ENCODE measurements at places on chromosomes 7 and 10.

DNA sequence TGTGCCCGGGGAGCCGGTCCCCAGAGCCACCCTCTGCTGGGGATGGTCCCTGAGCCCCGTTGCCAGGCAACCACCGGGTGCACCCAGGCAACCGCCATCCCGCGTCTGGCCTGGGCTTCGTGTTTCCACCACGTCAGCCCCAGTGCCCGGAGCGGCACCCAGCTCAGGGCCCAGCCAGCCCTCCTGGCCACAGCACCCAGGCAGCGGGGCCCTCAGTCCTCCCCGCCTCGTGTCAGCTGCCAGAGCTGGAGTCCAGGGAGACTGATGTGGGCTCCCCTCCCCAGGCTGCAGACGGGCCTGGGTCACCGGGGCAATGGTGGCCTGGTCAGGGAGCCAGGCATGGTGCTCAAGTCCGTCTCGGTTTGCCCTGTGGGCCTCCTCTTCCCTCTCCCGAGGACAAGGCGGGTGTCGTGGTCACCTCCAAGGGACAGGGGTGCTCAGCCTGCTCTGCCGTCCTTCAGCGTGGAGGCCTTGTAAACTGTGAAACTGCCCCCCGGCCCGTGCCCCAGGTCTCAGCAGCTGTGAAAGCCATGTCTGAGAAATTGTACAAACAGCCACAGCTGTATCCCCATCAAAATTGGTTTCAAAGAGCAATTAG, 72.5 kb downstream of the MICALL2 start:
- DNase-seq = peak; percentile 5

- peak; percentile 14 for DNase-seq
Measured at GRCh38 chr7:131829947-131830558, 273.6 kb upstream of the PODXL start.

DNA sequence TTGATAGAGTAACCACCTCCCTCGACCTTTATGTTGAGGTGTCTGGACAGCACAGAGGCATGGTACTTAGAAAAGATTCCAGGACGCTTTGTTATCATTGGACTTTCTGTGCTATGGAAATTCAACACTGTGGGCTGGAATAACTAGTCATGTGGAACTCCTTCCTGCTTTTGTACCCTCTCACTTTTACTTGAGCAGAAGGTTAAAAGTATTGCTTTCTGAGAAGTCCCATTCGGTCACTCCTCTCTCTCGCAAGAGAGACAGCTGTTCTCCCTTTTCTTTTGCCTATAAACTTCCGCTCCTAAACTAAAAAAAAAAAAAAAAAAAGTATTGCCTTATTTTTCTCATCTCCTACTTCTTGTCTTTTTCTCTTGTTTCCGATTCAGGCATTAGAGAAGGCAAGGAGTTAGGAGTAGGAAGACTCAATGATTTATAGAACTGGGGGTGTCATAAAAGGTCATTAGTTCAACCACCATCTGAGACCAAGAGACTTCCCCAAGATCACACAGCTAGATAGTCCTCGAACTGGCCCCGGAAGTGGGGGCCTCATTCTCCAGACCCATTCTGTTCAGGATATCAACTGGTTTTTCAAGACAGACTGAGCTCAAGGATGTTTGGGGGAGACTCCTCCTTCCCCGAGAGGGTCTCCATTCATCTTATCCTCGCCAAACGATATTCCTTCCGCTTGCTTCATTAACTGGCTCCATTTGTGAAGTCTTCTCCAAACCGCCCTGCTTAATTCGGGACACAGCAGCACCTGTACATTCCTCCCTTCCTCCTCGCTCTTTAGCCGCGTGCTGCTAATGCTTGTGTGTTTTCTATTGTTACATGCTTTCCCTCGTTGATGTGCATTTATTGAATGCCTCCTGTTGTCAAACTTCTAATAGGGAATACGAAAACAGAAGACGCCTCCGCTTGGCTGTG, 995 bp upstream of the INPP5F start:
- peak; percentile 44 for DNase-seq

DNA sequence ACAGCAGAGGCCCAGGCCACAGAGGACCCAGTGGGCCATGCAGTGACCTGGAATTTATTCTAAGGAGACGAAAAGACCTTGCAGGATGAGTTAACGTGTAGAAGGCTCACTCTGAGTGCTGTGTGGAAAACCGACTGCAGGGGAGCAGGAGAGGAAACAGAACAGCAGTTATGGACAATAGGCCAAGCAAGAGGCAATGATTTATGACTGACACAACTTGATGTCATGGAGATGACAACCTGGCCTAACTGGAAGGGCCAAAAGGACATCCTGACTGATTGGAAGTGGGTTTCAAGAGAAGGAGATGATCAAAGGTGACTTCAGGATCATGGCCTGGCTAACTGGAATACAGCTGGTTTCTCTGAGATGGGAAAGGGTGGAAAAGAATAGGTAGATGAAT, 70.2 kb upstream of the RAPGEF5 start:
- DNase-seq = no peak

- no peak for DNase-seq
Measured at GRCh38 chr10:55310143-55310542, 509.1 kb upstream of the PCDH15 start.

DNA sequence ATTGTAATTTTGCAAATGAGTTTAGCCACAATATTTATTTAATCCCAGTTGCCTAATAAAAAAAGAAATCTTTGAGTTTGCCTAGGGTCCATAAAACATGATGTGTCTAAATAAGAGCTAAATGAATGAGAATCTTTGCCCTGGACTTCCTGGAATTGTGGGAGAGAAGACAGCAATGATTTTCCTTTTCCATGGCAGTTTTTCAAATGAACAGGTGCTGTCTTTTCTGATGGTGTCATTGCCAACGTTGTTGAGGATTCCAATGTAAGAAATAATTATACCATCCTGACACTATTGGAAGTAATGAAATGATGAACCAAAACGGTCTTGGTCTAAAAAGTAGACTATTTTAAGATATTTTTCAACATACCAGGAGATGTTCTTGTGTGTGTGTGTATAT, 984.7 kb upstream of the CELF2 start:
- peak; percentile 32 for DNase-seq

GRCh38 chr7:123795917-123796316, 47.1 kb upstream of the WASL start:
- DNase-seq = peak; percentile 28

GRCh38 chr10:33134011-33134751, 176.2 kb upstream of the ITGB1 start:
- DNase-seq = no peak

DNA sequence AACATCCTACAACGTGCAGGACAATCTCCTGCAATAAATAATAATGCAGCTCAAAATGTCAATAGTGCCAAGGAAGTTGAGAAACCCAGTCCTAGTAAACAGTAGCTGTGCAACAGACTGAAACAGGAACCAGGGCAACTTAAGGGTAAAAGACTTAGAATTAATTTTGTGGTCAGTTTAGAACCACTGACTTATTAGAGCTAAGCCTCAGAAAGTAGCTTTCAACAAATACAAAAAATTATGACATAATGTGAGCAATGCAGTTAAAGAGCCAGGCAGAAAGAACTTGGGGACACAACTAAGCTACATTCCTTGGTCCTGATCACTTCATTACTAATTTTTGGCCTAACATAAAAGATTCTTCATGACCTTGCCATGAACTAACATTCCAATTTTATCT, 195.4 kb downstream of the MACC1 start:
- no peak for DNase-seq

DNA sequence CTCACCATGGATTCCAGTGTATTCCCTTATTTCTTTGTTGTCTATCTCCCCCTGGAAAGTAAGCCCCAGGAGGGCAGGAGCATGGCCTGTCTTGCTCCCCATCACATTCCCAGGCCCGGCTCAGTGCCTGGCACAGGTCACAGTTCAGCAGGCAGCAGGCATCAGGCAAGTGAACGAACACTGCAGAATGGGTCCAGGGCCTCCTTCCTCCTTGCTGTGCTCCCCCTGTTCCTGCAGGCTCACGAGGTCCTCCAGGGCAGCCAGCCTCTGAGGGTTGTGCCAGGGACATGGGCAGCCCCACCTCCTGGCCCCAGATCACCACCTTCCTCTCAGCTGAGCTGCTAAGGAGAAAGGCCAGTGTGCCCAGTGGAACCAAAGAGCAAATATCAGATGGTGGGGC, 41.8 kb downstream of the PDLIM1 start:
- no peak for DNase-seq

- no peak for DNase-seq
Measured at GRCh38 chr7:25665374-25665773, 437.1 kb upstream of the NPVF start.

DNA sequence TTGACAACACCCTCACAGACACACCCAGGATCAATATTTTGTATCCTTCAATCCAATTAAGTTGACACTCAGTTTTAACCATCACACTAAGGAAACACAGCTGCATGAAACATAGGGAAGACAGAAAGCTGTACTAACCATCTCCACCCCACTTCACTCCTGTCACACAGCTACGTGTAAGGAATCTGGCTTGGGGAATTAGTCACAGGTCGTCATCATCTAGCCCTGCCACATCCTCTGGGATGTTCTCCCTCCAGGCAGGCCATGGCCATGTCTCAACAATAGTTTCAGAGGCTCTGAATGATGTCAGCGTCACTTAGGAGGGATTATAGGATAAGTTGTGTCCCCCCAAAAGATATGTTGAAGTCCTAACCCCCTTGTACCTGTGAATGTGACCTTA, 10.8 kb upstream of the SEMA3C start:
- DNase-seq = no peak

GRCh38 chr10:70478191-70479164, at the start of gene PALD1:
PALD1 (plus strand) TSS chr10:70478767; CDS start chr10:70525952, 47,185 bp downstream.
- DNase-seq = no peak

DNA sequence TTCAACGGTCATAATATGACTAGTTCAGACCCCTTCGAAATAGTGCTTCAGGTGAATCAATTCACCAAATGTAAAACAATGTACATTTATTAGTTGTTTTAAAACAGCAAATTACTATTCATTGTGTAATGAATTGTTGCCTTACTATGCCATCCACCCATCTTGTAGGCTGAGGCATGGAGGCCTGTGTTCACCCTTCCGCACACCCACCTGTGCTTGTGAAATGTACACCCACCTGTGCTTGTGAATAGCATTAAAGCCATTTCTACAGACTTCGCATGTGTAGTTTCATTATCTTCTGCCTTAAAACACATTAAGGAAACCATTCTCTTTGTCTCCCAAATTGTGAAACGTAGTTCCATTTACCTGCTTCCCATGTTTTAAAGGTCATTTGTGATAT, 16.8 kb downstream of the CLRN3 start:
- DNase-seq = no peak

DNA sequence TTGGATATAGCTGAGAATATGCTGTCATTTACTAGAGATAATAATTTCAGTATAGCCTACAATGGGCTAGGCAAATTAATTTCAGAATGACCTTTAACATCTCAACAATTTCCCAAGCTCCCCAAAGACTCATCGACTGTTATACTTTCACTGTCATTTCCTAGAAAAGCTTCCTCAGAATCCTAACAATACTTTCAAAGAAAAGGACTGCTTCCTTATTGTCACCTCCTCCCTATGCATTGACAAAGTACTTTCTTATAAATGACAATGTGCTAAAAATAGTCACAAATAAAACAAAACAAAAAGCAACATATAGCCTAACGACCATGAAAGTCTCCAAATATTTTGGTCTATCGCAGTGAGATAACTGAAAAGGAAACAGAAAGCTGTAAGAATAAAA, 272.6 kb downstream of the ELMO1 start:
- DNase-seq = no peak

DNA sequence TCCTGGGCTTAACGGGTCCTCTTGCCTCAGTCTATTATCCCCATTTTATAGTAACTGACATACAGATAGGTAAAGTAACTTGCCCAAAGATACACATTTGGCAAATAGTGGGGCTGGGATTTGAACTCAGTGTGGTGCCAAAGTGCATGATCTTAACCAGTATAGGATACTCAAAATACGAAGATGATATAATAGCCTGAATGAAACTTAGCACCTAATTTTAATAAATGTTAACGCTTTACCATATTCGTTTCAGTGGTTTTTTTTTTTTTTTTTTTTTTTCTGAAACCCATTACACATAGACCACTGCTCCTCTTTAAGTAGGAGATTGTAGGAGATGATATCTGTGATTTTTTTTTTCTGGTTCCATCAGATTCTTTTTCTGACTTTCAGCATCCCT, 21.4 kb downstream of the ACTR3B start:
- no peak for DNase-seq

DNA sequence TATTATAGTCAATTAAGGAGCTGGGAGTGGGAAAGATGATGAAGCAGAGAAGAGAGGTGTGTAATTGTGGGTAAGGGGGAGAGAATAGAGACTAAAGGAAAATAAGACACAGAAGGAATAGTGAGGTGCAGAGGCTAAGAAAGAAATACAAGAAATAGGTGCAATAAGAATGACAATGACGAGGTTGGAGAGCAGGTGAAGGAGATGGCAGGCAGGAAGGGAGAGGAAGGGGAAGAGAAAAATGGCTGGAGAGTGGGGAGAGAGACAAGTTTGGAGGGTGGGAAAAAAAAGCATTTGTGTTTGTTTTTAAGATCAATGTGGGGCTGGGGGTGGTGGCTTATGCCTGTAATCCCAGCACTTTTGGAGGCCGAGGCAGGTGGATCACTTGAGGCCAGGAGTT, 27.6 kb upstream of the MKLN1 start:
- no peak for DNase-seq

GRCh38 chr10:95406651-95407280, 116.0 kb upstream of the PDLIM1 start:
- no peak for DNase-seq

- DNase-seq = no peak
Measured at GRCh38 chr10:129322933-129323820, 143.9 kb upstream of the MGMT start.

- no peak for DNase-seq
Measured at GRCh38 chr7:158783595-158783994, 45.7 kb downstream of the ESYT2 start.

GRCh38 chr7:29565634-29565981, 2.0 kb downstream of the PRR15 start:
- no peak for DNase-seq

DNA sequence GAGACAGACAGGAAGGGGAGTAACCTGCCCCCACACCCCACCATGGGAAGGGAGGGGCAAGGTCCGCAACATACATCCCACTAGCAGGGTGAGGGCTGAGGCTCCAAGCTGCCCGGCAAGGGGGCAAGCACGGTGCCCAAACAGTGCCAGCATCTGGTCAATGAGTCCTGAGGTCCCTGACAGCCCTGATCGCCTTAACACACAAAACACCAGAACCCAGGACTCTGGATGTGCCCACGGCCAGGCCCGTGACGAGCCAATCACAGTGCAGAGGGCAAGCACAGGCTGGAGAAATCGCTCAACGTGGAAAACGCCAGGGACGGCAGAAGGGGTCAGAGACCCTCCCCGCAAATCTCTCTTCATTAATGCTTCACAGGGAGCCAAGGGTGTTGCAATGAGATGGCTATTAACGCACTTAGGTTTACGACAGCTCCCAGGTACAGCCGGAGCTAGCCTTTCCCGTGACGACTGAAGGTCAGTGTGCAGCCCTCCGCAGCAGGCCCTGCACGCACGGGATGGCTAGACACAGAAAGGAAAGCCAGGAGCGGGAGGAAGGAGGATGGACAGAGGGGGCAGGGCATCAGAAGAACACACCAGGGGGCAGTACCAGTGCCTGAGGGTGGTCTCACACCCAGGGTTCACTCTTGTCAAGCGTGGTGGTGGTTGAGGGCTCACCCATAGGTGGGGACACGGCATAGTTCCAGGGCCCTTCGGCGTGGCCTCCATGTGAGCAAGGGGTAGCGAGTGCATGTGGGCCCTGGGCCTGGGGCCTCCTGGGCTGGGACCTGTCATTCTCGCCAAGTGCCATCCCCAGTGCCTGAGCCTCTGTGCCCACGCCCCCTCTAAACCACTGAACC, 220.5 kb downstream of the MAD1L1 start:
- no peak for DNase-seq
